ENCODE measurements at places on chromosomes 3 and 15.

- DNase-seq: no peak
Measured at GRCh38 chr3:113285226-113285625, 73.9 kb downstream of the BOC start.

- no peak for DNase-seq
Measured at GRCh38 chr3:70518356-70518755, 205.9 kb upstream of the MDFIC2 start.

- DNase-seq: peak; percentile 84
Measured at GRCh38 chr3:52052831-52053306, 3.5 kb downstream of the DUSP7 start.

DNA sequence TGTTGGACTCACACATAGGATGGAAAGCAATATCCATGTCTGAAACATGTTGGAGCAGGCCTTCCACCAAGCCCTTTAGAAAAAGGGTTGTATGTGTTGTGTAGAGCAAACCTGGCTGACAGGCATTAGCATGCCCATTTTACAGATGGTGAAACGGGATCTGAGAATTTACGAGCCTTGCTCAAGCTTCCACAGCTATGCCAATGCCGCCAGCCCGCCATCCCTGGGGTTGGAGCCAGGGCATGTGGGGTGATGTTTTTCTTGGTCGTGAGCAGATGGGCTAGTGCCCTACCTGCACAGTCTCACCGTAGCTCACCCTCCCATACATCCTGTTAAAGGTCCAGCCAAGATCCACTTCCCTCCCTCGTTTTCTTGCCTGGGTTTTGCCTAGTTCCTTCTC, 97.5 kb upstream of the TLE3 start:
- no peak for DNase-seq

- no peak for DNase-seq
Measured at GRCh38 chr15:33026614-33027013, 167.9 kb downstream of the FMN1 start.
